RPMI8226 (cell line): ENCODE measurements at places on chromosomes 11 and 22.

DNA sequence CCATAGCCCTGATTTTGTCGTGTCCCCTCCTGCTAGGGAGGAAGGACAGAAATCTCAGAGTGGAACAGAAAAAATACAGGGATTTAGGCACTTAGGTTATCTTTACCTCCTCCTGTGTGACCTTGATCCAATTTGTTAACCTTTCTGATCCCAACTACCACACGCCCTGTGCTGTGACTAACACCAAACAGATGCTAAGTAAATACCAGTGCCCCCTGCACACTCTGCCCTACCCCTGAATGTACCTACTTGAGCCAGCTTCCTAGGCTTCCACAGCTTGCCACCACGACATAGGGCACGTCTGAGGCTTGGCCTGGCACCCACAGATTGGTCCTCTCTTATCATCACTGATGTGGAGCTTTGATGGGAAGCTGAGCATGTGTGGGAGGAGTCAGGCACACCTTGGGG is 9.2 kb downstream of the MYO18B start:
- DNase-seq, result no peak

GRCh38 chr11:17992916-17993315 is 19.9 kb downstream of the SERGEF start:
- DNase-seq, result no peak

DNA sequence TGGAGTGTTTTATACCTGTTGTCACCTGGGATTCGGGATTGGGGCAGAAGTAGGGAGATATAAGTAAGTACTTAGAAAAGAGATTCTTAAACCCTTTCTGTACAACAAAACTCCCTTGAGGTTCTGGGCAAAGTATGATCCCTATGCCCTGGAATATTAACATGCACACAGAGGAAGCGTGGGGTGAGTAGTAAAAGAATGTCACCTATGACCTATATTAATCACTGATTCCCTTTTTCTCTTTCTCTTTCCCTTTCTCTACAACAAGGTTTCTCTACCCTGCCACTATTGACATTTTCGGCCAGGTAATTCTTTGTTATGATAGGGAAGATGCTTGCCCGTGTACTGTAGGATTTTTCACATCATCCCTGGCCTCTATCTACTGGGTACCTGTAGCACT is 209.7 kb upstream of the PLET1 start:
- DNase-seq, result no peak

- no peak for DNase-seq
Measured at GRCh38 chr22:26580240-26580962, 9.5 kb downstream of the TPST2 start.

GRCh38 chr22:45832180-45832579 is 144.8 kb downstream of the WNT7B start:
- DNase-seq, result no peak

- no peak for DNase-seq
Measured at GRCh38 chr11:94507485-94507884, 4.8 kb upstream of the C11orf97 start.

DNA sequence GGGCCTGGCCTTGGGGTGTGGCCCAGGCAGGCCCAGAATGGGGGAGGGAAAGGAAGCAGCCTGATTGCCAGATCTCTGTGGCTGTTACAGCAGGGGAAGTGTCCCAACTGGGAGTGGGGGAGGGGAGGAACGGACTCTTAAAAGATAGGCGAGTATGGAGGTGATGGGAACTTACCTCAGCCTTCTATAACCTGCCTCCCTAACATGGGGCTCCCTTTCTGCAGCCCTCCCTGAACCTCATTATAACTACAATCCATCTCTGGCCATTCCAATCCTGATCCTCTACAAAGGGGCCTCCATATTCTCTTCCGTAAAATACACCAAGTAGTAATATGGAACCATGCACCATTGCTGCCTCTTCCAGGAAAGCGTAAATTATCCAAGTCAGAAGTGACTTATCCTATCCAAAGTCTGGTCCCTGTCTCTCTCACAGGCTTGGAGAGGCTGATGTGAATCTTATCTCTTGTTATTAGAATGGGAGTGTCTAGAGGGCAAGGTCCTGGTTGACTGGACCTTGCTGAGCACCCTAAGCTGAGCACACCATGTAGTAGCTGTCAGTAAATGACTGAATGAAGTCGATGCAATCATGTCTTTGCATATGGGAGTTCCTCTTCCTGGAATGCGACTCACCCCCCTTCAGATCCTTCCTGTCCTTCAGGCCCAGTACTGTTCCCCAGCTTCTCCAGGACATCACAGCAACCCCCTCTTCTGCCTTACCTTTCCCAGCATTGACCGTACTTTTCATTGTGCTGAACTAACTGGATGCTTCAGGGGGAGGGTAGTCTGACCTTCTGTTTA is 5.9 kb downstream of the RHOG start:
- DNase-seq, result no peak

DNA sequence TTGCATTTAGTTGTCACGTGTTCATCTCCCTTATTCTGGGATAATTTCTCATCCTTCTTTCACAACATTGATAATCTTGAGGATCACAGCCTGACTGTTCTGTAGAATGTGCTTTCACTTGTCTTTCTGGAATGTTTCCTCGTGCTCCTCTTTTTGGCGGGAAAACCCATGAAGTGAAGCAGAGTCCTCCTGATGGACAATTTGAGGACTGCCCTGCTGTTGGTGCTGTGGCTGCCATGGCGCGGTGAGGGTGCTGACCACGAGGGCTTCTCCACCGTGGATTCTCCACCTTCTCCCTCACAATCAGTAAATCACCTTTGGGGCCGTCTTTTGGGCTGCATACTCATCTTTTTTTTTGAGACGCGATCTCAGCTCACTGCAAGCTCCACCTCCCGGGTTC is 946.9 kb downstream of the BRD1 start:
- no peak for DNase-seq
